ENCODE measurements at places on chromosomes 2 and 18. TPM values are rescaled to one million over a fixed set of nuclear protein-coding genes. Genes with fewer than 3 reads are reported as not detected.

The DSG1 gene
- not detected for total RNA-seq

The RAX gene
- total RNA-seq: not detected

The EMILIN1 gene
- total RNA-seq: 0.21 TPM

The ACVR1 gene
- total RNA-seq: 41.4 TPM

The PJVK gene
- 7.4 TPM for total RNA-seq

The ALPG gene
- not detected for total RNA-seq

The HADHB gene
- 126 TPM for total RNA-seq

The SP140 gene
- total RNA-seq: not detected
